ENCODE measurements at places on chromosomes 5 and 9.

DNA sequence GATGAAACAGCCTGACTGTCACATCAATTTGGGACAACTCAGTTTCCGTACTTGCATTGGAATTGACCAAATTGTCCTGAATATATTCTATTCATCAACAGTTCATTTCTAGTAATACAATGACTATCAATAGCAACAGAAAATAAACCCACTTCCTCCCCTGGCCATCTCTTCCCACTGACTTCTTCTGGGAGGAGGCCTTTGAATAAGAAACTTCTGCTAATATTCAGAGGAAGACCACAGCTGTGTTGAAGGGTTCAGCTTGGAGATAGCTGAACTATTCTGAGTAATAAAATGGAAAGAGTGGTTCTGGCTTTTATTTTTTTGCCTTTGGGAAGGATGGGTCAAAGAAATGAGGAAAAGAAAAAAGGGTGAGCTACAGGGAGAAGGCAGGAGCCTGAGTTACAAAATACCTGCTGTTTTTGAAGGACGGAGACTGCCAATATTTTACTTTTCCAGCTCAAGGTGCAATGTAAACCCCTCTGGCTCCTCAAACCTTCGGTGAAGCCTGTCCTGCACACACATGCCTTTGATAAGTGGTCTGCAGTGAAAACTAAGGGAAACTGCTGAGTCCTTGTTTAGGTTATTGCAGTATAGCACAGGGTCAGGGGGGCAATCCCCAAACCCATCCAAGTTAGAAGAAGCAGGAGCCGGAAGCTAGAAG lies 29.9 kb downstream of the FYB1 start:
- no peak for DNase-seq

DNA sequence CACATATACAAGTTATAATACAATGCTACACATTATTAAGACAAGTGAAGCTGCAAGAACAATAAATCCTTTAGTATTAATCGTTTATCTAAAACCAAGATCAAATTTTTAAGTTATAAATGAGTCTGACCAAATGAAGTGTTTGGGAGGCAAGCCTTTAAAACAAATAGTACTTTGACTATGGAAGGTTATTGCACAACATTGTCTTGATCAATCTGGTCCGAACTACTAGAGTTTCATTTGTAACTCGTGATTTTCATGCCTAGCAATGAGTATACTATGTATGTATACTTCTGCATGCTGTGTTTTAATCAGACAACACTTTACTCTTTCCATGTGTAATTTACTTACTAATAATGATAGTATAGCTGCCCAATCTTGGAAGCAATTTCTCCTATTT lies 87.2 kb upstream of the GOLGA1 start:
- DNase-seq = no peak

GRCh38 chr5:99771296-99771695 lies 763.9 kb upstream of the FAM174A start:
- no peak for DNase-seq

GRCh38 chr9:122056484-122056883 lies 36.6 kb downstream of the TTLL11 start:
- no peak for DNase-seq
